ENCODE measurements at places on chromosomes 4 and X. TPM values are rescaled to one million over a fixed set of nuclear protein-coding genes. Genes with fewer than 3 reads are reported as not detected.
A peak's percentile ranks its signal among the peaks of the same experiment; 100 is the strongest.

GRCh38 chrX:154603438-154604430, 15.3 kb downstream of the CTAG1B start:
- peak; percentile 45 for ATAC-seq

DNA sequence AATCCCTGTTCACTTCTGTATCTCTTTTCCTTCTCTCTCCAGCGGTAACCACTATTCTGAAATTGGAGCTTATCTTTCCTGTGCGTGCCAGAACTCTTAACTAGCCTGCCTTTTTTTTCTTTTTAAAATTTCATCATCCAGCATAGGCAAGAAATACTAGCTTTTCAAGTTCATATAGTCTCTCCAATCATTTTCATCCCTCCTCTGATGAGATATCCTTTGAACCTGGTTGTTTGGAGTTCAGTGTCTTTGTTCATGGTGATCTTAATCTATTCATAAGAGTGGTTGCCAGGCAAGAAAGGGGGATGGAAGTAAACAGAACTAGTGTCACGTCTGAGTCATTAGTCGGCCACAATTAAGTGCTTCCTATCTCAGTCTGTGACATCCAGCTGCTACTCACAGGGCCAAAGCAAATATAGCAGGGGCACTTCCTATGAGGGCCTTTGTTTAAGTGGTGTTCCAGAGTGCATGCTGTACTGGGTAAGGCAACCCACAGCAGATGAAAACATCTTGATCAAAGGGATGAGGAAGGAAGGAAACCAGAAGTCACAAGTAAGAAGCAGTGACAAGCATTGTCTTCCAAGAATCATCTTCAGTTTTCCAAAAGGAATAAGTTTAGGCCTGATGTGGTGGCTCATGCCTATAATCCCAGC, 56.4 kb upstream of the XIAP start:
- ATAC-seq, result peak; percentile 82

- no peak for ATAC-seq
Measured at GRCh38 chrX:143378851-143379250, 138.4 kb downstream of the SPANXN3 start.

- ATAC-seq, result no peak
Measured at GRCh38 chr4:39166669-39167068, 15.7 kb upstream of the WDR19 start.

DNA sequence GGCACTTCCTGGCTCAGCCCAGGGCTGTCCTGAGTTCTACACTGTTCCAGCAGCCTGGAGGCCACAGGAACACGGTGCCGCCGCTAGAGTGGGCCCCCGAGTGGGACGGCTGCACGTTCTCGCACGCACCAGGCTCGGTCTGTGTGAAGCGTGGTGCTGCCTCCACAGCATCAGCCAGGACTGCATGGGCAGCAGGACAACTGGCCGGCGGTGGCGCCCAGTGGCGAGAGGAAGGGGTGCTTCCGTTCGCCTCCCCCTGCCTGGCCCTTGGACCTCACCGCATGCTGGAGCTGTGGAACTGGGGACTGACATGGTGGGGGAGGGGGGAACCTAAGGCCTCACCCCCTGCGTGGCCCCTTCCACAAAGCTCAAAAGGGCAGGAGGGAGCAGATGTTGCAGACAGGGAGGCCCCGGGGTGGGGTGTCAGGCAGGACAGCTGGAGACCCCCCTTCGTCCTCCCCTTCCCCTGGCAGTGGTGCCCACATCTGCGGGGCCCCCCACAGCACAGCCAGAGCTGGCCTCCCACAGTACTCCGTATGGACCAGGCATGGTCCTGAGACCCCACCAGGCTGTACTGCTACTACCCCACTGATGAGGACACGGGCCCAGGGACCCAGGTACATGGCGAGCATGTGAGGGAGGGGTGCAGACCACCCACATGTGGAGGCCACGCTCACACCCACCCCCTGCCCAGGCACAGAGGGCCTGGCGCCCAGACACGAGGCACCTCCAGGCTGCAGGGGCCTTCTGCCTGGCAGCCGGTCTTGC, 58.5 kb downstream of the ACOX3 start:
- no peak for ATAC-seq

- ATAC-seq, result peak; percentile 58
Measured at GRCh38 chr4:73704314-73705055, 35.9 kb upstream of the CXCL8 start.

- no peak for ATAC-seq
Measured at GRCh38 chr4:76799718-76800117, 98.2 kb downstream of the SOWAHB start.

DNA sequence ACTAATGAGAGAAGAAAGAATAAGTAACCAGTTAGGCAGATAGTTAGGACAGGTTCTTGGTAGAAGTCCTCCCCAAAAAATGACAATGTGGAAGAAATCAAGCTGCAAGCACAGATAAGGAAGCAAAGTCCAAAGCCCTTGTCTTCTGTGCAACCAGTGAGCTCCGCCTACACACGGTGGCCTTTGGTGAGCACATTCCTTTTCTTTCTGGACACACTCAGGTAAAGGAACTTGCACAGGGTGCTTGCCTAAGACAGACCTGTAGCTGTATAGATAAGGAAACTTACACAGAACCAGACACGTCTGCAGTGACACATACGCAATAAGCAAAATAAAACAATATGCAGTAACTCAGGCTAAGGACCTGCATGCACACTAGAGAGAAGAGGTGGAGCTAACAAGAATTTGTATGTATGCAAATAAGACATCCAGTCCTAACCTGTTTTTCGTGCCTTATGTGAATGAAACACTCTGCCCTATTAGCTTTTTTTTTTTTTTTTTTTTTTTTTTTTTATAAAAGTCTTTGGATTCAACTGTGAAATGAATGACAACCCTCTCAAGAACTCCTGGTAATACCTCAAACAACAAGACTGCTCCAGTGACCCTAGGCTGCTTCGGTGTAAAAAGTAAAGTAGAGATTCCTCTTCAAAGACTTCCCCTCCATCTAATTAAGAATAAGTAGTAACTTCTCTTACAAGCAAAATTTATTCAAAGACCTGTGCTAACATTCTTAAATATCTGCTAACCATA, 48.8 kb downstream of the UGT2B10 start:
- no peak for ATAC-seq

- ATAC-seq, result no peak
Measured at GRCh38 chrX:72238183-72238582, 644 bp downstream of the ERCC6L start.

DNA sequence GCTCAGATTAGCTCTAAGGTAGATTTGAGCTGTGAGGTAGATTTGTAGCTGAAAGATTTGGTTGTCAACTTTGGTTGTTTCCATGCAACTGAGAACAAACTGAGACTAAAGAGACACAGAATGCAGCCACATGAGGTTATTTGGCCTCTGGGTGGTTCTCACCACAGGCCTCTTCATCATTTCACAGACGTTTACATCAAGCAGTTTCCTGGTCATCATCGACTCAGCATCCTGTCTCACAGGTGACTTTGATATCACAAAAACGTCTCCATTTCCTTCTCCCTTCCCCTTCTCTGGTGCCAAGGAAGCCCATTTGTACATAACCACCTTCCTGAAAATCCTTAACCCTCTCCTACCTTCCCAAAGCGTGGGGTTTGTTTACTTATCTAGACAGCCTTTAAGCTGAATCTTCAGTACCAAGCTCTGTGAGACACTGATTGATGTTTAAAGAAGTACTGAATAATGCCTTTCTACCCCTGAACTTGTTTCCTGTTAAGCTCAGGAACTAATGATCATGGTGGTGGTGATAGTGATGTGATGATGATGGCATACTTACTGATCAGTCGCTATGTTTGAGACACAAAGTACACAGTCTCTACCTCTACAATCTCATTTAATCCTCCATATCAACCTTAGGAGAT, 81.9 kb downstream of the FAM114A1 start:
- no peak for ATAC-seq

- no peak for ATAC-seq
Measured at GRCh38 chrX:132488180-132488705, 595 bp downstream of the MBNL3 start.

DNA sequence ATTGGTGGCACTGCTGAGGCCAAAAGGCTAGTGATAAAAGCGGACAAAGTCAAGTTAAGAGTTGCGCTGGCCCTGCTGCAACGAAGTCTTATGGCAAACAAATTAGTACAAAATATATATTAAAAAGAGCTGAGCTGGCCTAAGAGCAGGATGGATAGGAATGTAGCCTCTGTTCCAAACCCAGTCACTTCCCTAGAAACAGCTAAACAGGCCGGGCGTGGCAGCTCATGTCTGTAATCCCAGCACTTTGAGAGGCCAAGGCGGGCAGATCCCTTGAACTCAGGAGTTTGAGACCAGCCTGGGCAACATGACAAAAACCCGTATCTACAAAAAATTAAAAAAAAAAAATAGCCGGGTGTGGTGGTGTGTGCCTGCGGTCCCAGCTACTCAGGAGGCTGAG, 32.4 kb upstream of the UGDH start:
- ATAC-seq, result no peak

GRCh38 chr4:165631208-165631894, 241.7 kb upstream of the TLL1 start:
- ATAC-seq, result no peak

- ATAC-seq, result no peak
Measured at GRCh38 chrX:77977095-77977494, 7.7 kb upstream of the PGAM4 start.

- no peak for ATAC-seq
Measured at GRCh38 chrX:118171356-118171755, 54.7 kb upstream of the KLHL13 start.

- ATAC-seq, result peak; percentile 92
Measured at GRCh38 chr4:150181536-150181935, 103.3 kb downstream of the DCLK2 start.

DNA sequence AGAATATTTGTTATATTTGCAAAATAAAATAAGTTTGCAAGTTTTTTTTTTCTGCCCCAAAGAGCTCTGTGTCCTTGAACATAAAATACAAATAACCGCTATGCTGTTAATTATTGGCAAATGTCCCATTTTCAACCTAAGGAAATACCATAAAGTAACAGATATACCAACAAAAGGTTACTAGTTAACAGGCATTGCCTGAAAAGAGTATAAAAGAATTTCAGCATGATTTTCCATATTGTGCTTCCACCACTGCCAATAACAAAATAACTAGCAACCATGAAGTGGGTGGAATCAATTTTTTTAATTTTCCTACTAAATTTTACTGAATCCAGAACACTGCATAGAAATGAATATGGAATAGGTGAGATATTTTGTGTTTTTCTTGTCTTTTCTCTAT, at the start of gene AFP:
TSS of gene AFP (plus strand) at position 238 of the 400 bp plus-strand sequence. CDS start at position 280, 42 bp downstream.
- ATAC-seq, result no peak

DNA sequence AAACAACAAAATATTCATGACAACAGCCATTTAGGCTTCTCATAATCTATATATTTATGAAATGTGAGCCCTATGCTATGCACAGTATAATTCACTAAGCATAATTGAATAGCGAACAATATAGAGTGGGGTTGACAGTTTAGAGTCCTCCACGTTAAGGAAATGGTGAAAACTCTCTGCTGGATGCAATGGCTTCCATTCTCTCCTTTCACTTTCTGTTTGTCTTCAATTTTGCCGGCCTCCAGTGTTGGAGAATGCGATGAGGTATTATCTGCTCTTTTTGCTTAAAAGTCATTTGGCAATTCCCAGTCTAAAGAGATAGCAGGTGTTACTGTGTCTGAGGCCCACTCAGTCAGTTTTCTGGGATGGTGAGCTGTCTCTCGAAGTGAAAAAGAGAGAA, 52.1 kb downstream of the NPY5R start:
- peak; percentile 37 for ATAC-seq

GRCh38 chr4:60953826-60954225, 246.3 kb upstream of the ADGRL3 start:
- ATAC-seq, result no peak

DNA sequence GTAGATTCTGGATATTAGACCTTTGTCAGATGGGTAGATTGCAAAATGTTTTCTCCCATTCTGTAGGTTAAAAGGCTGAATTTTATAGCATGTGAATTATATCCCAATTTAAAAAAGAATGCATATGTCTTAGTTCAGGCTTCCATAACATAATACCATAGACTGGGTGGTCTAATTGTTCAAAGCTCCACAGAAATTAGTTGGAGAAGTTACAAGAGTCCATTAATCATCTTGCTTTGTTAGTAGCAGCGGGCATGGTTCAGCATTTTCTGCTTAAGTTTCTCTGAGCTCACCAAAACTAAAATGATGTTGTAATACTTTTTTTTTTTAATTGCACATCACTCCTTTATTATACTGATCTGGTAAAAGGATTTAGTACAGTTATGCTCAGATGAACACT, 1.8 kb downstream of the PGAM4 start:
- no peak for ATAC-seq

DNA sequence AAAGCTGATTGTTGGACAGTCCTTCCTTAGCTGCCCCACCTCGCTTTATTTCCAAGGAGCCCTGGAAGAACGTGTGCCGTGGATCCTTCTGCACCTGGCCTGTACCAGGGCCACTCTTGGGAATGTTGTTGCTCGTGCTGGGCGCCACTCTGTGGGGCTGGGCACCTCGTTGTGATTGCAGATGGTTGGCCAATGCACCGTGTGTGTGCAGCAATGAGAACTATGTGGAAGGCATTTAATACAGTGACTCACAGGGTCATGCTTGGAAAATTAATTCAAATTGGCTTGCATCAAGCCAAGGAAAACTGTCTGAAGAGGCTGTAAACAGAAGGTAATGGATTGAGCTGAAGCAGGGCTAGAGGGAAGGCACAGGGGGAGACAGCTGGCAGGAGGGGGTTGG, 37.0 kb upstream of the CD99L2 start:
- peak; percentile 18 for ATAC-seq

DNA sequence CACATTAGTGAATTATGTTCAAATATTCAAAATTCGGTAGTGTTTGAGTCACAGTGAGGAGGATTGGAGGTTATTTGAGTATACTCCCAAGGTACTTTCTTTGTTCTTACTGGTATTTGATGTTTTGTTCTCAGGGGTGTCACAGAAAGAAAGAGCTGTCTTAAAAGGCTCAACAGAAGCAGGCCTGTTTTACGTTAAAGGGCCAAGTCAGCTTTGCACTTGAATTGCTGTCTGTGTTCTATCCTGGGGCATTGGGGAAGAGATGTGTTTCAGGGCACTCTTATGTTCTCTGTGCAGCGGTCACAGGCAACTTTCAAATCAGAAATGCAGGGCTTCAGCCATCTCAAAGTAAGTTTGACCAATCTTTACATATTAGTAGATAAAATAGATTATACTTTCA, 1113.1 kb upstream of the LCORL start:
- no peak for ATAC-seq

- no peak for ATAC-seq
Measured at GRCh38 chr4:26377328-26378311, 56.8 kb downstream of the RBPJ start.

DNA sequence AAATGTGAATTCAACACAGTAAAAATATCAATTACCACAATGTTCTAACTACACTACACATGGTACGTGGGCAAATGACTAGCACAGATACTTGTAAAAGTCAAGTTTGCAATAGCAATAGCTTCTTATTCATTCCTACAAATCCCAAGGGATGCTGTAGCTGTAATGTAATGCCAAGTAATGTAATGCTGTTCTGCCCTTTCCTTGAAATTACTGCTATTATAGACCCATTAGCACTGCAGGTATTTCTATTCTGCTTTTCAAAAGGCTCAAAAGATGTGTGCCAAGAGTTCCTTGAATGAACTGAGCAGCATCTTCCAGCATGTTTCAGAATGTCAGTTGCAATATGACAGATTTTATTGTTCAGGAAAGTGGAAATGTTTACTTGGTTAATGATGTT, 129.9 kb upstream of the BANK1 start:
- ATAC-seq, result no peak

The SMARCA1 gene
- 52.4 TPM for total RNA-seq

The SNCA gene
- total RNA-seq, result 118 TPM

The ARHGAP10 gene
- 12.5 TPM for total RNA-seq

The CYBB gene
- 0.14 TPM for total RNA-seq

The MAOB gene
- 25.9 TPM for total RNA-seq

The SPANXC gene
- not detected for total RNA-seq

The NKX3-2 gene
- 1.5 TPM for total RNA-seq

The CPXCR1 gene
- total RNA-seq, result not detected

Measured in motor neuron (in vitro differentiated cells).